ENCODE measurements at places on chromosomes 16 and 17.
A peak's percentile ranks its signal among the peaks of the same experiment; 100 is the strongest.

- H3K4me1 ChIP-seq: peaks cover 3% of the 10 kb centered on the region
- no peak overlapping the region for H3K27ac ChIP-seq
- no peaks in the 10 kb centered on the region for H3K27me3 ChIP-seq
These were observed 1.8 kb downstream of the CCL5 start for GRCh38 chr17:35878361-35878760.

DNA sequence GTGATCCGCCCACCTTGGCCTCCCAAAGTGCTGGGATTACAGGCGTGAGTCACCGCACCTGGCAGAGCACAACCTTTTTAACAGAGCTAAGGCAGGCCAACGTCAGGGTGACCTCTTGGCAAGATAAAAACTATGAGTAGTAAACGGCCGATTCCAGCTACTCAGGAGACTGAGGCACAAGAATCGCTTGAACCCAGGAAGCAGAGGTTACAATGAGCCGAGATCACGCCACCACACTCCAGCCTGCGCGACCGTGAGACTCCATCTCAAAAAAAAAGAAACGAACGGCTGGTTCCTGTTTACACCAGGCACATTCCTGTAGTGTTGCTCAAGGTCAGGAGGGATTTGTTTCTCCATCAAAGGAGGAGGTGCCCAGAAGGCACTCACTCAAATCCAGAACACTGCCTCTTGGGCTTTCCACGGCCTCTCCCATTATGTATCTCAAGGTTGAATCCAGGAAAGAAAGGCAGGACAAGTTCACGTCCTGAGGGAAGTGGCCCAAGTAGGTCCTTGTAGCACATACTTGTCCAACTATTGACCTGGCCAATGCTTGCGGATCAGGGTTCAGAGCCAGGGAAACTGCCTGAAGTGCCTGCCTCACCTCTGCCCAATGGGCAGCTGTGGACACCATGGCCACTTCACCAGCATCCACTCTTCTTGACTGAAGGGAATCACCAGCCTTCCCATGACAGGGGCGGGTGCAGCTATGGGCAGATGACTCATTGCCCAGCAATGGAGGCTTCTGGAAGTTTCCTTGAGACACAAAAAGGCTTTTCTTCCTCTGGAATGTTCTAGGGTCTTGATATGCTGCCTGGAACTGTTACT, 13.5 kb downstream of the KNOP1 start:
- no peaks in the 10 kb centered on the region for H3K4me1 ChIP-seq
- no peak overlapping the region for H3K27ac ChIP-seq
- DNase-seq: no peak
- H3K4me3 ChIP-seq: no peak overlapping the region
- H3K36me3 ChIP-seq: peaks cover 70% of the 10 kb centered on the region

GRCh38 chr16:1870365-1871082, 1.4 kb downstream of the MEIOB start:
- no peaks in the 10 kb centered on the region for H3K27me3 ChIP-seq
- H3K4me1 ChIP-seq: no peaks in the 10 kb centered on the region
- no peak overlapping the region for H3K27ac ChIP-seq
- no peak overlapping the region for H3K4me3 ChIP-seq
- no peak for DNase-seq

- H3K36me3 ChIP-seq: no peaks in the 10 kb centered on the region
- no peak overlapping the region for H3K27ac ChIP-seq
- DNase-seq: no peak
- H3K4me1 ChIP-seq: no peaks in the 10 kb centered on the region
- H3K4me3 ChIP-seq: no peak overlapping the region
These were observed 6.3 kb downstream of the SLFN12L start for GRCh38 chr17:35531160-35531559.

- peaks cover 2% of the 10 kb centered on the region for H3K4me1 ChIP-seq
- H3K27ac ChIP-seq: no peak overlapping the region
- DNase-seq: peak; percentile 93
- H3K36me3 ChIP-seq: peaks cover 7% of the 10 kb centered on the region
- no peaks in the 10 kb centered on the region for H3K27me3 ChIP-seq
- peak overlapping the region; percentile 44 for H3K4me3 ChIP-seq
These were observed 2.6 kb upstream of the PITPNC1 start for GRCh38 chr17:67374329-67375053.

- DNase-seq: peak; percentile 22
- H3K4me1 ChIP-seq: no peaks in the 10 kb centered on the region
- H3K27me3 ChIP-seq: no peaks in the 10 kb centered on the region
- H3K4me3 ChIP-seq: no peak overlapping the region
- H3K27ac ChIP-seq: no peak overlapping the region
These were observed 44.9 kb upstream of the RBFOX3 start for GRCh38 chr17:79655672-79656290.

- no peak overlapping the region for H3K27ac ChIP-seq
- DNase-seq: no peak
- no peaks in the 10 kb centered on the region for H3K27me3 ChIP-seq
- no peaks in the 10 kb centered on the region for H3K36me3 ChIP-seq
These were observed 29.9 kb downstream of the ABCA6 start for GRCh38 chr17:69111794-69112193.

DNA sequence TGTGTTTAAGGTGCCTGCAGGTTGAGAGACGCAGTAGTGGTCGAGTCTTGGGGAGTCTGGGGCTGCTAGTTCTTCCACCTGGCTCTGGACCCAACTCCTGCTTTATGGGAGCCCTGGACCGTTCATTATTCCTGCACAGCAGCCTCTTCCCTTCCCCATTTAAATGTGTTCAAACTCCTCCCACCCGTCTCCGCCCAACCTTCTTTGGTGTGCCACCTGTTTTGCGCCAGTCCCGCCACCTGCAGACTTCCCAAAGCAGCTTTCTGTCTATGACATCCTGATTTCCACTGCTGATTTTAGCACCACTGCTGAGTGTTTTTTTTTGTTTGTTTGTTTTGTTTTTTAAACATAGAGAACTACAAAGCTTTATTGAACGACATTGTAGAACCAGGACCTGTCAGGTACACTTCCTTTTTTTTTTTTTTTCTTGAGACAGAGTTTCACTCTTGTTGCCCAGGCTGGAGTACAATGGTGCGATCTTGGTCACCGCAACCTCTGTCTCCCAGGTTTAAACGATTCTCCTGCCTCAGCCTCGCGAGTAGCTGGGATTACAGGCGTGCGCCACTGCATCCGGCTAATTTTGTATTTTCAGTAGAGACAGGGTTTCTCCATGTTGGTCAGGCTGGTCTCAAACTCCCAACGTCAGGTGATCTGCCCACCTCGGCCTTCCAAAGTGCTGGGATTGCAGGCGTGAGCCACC, 12.8 kb downstream of the ADORA2B start:
- no peak overlapping the region for H3K27ac ChIP-seq
- DNase-seq: no peak
- peaks cover 6% of the 10 kb centered on the region for H3K4me1 ChIP-seq
- H3K27me3 ChIP-seq: no peaks in the 10 kb centered on the region
- H3K36me3 ChIP-seq: no peaks in the 10 kb centered on the region

DNA sequence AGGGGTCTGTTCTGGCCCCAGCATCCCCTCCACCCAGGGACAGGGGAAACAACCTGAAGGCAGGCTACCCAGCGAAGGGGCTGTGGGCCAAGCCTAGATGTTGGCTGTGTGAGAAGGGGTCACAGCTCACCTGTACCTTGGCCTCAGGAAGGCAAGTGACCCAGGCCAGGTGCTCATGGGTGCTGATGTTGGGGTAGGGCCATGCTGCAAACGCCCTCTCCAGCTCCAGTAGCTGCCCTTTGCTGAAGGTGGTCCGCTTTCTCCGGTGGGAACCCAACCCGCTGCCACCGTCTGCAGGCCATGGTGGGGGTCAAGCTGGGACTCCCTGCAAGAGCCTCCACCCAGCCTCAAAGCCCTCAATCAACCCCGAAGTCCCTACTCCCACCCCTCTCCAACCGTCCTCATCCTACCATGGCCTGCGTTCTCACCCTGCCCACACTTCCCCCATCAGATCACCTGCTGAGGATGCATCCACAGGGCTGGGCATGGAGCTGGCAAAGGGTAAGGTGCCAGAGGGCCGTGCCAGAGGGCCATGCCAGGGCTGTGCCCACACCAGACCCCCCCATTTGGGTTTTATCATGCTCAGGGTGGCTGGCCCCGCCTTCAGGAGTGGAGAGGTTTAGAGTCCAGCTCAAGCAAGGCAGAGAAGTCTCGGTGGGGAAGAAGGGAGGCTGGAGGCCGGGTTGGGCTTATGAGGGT, at the start of gene SEBOX:
SEBOX (minus strand) TSS at position 535 of the 699 bp plus-strand sequence; CDS start at position 487, 48 bp downstream.
- peaks cover 17% of the 10 kb centered on the region for H3K36me3 ChIP-seq
- DNase-seq: no peak
- no peak within 1 kb of the TSS for H3K4me3 ChIP-seq
- H3K4me1 ChIP-seq: no peaks in the 10 kb centered on the region
- H3K27ac ChIP-seq: no peak within 1 kb of the TSS

DNA sequence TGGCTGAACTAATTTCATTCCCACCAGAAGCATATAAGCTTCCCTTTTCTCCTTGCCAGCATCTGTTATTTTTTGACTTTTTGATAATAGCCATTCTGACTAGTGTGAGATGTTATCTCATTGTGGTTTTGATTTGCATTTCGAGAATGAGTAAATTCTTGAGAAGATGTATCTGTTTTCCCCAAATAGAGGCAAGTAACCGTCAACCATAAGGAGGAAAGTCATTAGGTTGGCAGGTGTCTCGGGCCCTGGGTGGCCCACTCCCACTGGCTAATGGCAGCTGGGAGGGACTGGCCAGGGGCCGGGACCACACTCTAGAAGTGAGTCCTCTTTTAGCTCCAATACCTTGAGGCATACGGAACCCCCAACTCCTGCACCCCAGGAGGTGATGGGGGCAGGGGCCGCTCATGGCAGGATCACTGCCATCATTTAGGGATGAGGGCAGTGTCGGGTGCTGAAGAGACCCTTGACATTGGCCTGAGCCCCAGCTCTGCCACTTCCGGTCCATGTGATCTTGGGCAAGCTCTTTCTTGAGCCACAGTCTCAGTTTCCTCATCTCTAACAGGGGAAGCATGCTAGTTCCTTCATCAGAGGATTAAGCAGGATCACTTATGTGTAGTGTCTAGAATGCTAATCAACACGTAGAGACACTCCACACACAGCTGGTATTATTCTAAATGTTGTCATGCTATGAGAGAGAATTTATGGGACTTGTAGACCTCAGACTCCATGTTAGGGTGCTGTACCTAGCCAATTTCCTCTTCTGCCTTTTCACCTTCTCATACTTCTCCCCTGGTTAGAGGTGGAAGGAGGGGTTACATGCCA, 44.3 kb downstream of the RGS9 start:
- DNase-seq: no peak
- H3K4me3 ChIP-seq: no peak overlapping the region
- no peak overlapping the region for H3K27ac ChIP-seq
- H3K36me3 ChIP-seq: no peaks in the 10 kb centered on the region
- peaks cover 8% of the 10 kb centered on the region for H3K4me1 ChIP-seq
- no peaks in the 10 kb centered on the region for H3K27me3 ChIP-seq

DNA sequence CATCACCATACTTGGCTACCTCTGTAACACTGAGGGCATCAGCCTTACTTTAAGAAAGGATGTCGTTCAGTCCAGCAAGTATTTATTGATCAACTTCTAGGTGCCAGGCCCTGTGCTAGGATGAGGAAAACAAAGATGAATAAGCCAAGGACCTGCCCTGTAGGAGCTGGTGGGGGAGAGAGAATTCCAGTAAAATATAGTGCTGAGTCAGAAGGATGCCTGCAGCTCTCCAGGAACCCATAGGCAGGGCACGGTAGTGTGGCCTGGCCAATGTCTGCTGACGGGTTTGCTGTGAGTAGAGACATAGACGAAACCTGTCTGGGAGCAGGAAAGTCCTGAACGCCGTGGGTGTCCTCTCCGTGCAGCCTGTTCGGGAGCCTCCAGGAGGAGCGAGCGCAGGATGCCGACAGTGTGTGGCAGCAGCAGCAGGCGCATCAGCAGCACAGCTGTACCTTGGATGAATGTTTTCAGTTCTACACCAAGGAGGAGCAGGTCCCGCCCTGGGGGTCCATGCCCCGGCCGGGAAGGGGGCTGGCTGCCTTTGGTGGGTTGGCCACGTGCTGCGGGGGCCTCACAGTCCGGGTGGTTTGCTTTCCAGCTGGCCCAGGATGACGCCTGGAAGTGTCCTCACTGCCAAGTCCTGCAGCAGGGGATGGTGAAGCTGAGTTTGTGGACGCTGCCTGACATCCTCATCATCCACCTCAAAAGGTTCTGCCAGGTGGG, 55.6 kb downstream of the USP43 start:
- no peaks in the 10 kb centered on the region for H3K4me1 ChIP-seq
- H3K36me3 ChIP-seq: peaks cover 4% of the 10 kb centered on the region
- no peak overlapping the region for H3K4me3 ChIP-seq
- no peak overlapping the region for H3K27ac ChIP-seq
- no peaks in the 10 kb centered on the region for H3K27me3 ChIP-seq
- no peak for DNase-seq

GRCh38 chr17:35373534-35373983, at the start of gene SLFN11:
Gene SLFN11, minus strand, starts transcription at chr17:35373621. Its CDS starts 9,814 bp downstream, at chr17:35363807.
- DNase-seq: peak; percentile 53
- peaks cover 37% of the 10 kb centered on the region for H3K27me3 ChIP-seq
- peaks cover 1% of the 10 kb centered on the region for H3K4me1 ChIP-seq
- H3K27ac ChIP-seq: no peak within 1 kb of the TSS

DNA sequence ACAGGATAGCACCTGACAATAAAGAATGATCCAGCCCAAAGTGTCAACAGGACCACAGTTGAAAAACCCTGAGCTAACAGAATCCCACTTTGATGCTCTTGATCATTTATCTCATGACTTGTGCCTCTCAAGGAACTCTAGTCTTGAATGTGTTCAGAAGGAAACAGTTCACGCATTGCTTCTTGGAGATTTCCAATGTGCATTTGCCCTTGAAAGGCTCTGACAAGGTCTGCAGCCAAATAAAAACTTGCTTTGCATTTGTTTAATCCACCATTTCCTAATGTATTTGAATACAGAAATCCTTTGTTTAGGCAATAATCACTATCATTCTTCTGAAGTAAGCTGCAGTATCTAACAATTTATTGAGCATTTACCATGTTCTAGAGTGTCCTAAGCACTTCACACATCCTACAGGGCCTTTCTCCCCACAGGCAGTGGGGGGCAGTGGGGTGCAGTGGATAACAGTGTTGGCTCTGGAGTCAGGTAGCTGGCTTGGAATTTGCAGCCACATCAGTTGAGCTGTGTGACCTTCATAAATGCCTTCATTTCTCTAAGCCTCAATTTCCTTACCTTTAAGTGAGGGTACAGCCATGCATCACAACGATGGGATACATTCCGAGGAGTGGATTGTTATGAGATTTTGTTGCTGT, 239.7 kb downstream of the XYLT1 start:
- DNase-seq: no peak
- no peak overlapping the region for H3K27ac ChIP-seq
- peaks cover 1% of the 10 kb centered on the region for H3K4me1 ChIP-seq
- H3K36me3 ChIP-seq: peaks cover 2% of the 10 kb centered on the region
- no peak overlapping the region for H3K4me3 ChIP-seq

All from H9 (cell line).